ENCODE measurements at places on chromosomes 7 and 10. TPM values are rescaled to one million over a fixed set of nuclear protein-coding genes. Genes with fewer than 3 reads are reported as not detected.

The VGF gene
- 3.0 TPM for total RNA-seq

The NODAL gene
- not detected for total RNA-seq

The WNT8B gene
- total RNA-seq = not detected

The RSPH10B2 gene
- total RNA-seq = 0.05 TPM

The MMRN2 gene
- 2.4 TPM for total RNA-seq

The PRKAR2B gene
- total RNA-seq = 6.8 TPM

The CISD1 gene
- total RNA-seq = 14.6 TPM

The IDI2 gene
- total RNA-seq = not detected

The BEND7 gene
- 4.8 TPM for total RNA-seq

The NMT2 gene
- total RNA-seq = 30.3 TPM

The CAV2 gene
- 42.5 TPM for total RNA-seq

The TECTB gene
- total RNA-seq = not detected
